ENCODE measurements at places on chromosomes 16 and 17.

DNA sequence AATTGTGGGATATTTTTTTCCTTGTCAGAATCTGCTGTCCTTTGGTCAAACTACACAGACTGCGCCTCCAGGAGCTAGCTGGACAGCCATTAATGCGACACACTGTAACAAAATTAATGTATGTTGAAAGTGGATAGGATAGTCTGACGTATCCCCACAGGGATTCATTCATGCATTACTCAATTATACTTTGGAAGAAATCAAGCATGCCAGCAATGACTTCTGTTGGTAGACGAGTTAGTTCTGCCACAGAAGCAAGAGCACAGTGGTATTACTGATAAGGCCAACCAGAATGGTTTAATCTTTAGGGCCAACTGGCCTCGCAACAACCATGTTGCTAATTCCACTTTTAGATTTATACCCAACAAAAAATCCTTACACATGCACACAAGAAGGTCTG, 106.4 kb upstream of the TOB1 start:
- no peak for DNase-seq

DNA sequence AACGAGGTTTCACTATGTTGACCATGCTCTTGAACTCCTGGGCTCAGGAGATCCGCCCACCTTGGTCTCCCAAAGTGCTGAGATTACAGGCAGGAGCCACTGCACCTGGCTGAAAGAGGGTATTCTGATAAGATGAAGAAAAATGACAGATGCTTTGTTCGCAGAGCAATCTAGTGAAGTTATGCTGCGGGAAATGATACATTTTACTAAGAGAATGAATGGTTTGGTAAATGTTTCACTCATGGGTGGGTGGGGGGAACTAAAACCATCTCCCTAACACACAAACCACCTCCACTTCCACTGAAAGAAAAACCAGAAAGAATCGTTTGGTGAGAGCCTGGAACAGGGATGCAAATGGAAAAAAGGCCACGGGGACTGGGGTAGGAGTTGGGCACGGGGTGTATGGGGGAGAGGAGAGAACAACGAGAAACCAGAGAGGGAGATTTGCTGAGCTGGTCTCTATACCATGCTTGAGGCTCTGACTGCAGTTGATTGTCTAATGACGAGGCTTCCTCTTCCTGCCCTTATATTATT, 19.0 kb upstream of the XYLT2 start:
- no peak for DNase-seq

GRCh38 chr16:79618041-79618691, 17.6 kb upstream of the MAF start:
- no peak for DNase-seq

DNA sequence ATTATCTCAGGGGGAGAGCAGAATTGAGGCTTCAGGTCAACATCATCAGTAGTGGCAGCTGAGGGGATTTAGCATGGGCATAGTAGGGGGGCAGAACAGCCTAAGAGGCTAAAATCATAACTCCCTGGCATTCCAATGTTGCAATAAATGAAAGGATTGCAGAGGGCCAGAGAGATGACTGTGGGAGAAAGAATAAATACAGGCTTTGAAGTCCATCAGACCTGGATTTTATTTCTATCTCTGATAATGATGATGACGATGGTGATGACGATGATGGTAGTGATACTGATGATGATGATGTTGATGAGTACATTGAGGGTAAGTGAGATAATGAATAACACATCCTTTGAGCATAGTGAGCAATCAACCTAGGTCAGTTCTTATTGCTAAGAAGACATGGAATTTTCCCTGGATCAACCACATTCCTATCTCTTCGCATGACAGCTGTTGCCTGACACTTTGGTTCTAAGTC, 107.4 kb upstream of the CDH11 start:
- no peak for DNase-seq

- DNase-seq = no peak
These were observed 9.7 kb downstream of the PITPNA start for GRCh38 chr17:1552932-1553331.

GRCh38 chr16:80604600-80605355, 64.0 kb downstream of the DYNLRB2 start:
- DNase-seq = no peak

DNA sequence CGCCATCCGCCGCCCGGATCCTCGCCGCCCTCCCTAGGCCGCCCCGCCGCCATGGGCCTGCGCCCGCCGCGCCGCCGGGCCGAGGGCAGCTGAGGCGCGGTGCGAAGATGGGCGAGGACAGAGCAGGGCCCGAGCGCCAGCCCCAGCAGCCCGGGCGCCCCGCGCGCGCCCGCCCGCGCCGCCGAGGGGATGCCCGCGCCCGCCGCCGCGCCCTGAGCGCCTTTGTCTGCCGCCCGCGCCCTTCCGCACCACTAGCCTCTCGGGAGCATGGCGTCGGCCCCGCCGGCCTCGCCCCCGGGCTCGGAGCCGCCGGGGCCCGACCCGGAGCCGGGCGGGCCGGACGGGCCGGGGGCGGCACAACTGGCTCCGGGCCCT, 278 bp downstream of the RAB11FIP3 start:
- peak; percentile 73 for DNase-seq

DNA sequence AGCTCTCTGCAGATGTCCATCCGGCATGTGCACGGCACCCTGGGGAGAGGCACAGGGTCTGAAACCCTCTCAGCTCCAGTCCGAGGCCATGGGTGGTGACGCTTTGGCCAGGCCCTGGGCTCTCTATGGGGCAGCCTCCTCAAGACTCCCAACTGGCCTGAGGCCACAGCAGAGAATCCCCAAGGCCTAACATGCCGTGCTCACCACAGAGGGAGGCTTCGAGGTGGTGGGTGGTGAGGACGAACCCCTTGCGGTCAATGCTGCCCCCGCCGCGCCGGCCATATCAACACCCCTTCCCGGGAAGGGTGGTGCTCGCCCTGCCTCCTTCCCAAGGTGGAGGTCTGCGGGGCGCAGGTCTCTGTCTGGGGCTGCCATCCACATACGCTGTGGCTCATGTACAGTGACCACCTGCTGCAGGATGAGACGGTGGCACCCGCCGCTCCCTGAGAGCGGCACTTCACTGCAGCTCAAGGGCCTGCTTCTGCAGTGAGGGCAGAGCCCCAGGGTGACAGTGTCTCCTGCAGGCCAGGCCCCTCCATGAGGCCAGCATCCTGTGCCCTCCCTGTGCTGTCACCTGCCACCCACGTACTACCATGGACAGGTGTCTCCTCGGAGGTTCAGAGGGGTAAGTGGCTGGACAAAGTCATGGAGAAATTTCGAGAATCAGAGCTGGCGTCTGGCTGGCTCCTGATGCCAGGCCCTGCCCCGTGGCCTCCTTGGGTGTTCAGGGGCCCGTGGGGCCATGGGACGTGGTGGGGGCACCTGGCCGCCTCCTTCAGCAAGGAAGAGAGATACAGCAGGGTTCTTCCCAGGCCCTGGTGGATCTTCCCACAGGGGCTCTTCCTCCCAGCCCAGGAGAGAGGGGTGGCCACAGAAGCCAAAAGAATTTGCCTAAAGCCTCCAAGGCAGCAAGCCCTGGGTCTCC, 54.6 kb upstream of the ACSF3 start:
- peak; percentile 65 for DNase-seq

DNA sequence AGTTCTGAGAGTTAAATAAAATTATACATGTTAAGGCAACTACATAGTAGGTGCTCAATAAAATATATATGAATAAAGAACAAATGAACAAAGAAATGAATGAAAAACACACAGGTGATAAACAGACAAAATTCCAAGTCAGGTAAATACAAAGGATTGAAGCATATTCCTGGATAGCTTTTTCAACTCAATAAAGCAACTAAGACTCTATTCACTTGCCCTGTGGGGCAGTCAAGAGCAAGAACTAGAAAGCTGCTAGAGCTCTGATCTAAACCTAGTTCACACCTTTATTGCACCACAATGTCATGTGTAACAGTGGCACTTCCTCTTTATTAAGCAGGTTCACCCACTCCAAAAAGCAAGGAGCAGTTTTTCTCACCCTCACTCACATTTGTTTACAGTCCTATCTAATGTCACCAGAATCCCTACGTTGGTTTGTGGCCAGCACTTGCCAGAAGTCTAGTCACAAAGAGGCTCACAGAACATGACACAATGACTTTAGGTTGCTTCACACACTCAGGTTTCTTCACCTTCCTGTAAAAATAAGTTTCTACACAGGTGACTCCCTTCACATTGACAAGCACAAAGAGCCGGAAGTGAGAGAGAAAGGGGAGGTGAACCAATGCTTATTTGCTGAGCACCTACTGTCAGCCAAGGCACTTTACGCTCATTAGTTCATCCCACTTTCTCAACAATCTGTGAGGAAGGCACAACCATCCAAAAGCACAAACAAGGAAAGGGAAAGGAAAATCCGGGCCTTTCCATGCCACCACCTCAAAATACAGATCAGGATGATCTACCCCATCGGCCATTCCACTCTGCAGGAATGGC, 70.8 kb downstream of the XPO6 start:
- no peak for DNase-seq

DNA sequence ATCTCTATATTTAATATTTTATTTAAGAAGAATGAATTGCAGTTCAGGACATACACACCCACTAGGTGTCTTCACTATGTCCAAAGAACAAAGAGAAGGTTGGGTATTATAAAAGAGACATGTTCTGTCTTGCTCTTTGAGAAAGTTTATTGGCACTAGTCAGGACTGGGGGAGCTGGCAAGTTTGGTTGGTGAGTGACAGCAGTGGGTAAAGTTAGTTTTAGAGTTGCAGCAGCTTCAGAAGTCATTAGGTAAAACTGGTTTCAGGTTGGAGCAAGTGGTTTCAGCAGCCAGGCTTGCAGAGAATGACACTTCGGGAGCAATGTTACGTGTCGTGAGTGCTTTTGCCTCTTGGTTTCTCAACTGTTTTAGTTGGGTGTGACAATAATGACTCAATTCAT, 142.2 kb upstream of the HS3ST3A1 start:
- DNase-seq = no peak

DNA sequence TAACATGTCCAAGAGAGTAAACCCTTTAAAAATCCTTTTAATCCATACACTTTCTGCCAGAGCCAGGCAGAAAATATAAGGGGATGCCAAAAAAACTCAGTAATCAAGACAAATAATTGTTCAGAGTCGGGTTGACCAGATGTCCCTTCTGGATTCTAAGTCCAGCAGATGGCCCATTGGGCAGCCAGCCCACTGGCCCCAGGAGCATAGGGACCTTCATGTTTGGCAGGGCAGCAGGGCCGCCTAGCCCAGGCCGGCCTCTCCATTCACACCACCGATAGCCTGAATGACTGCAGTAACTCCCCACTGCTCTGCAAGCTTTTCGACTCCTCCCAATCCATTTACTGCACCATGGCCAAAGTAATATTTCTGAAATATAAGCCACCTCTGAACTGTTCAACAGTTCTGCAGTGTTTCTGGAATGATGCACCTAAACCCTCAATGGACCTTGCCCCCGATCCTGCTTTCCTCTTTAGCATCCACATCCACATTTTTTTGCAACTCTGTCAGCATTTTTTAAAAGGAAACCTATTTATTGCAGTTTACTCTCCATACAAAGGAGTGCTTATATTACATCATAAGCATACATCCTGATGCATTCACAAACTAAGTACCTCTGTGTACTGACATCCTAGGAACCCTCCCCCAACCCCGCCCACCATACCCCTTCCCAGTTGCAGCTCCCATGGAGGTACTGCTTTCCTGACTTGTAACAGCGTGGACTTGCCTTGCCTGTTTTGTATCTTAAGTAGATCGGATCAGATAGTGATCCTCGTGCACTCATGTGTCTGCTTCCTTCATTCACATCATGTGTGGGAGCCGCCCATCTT, 46.4 kb downstream of the LDHD start:
- no peak for DNase-seq

DNA sequence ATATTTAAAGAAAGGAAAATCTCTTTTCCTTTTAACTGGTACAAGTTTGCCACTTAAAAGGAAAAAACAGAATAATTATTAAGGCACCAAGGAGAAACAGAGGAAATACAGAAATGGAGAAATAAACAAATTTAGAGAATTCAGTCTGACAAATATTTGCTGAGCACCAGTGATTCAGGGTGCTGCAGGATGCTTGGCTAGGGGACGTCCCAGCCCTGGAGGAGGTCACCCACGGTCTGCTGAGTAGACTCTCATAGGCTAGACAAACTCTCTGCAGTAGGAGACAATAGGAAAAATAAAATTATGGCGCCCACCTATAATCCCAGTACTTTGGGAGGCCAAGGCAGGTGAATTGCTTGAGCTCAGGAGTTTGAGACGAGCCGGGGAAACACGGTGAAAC, 15.9 kb downstream of the C1QTNF1 start:
- no peak for DNase-seq
